ENCODE measurements at places on chromosomes 7 and 10.

GRCh38 chr7:22563621-22564241 lies 63.7 kb upstream of the STEAP1B start:
- DNase-seq, result no peak

GRCh38 chr10:74589226-74589673 lies 237.2 kb upstream of the KAT6B start:
- DNase-seq, result peak; percentile 98

GRCh38 chr7:93202594-93203250 lies 23.5 kb downstream of the HEPACAM2 start:
- no peak for DNase-seq

DNA sequence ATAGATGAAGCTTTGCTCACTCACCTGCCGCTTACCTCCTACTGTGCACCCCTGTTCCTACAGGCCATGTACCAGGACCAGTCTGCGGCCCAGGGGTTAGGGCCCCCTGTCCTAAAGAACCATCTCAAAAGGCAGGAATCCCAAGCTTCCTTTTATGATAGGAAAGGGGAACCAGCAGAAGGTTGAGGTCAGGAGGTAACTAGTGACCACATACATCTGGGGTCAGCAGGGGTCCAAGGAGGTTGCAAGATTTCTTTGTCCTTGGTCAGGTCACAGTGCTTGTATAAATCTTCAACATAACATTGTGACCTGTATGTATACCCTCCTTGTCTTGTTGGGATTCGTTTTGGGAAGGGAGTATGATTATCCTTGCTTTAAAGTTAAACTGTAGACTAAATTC lies 73.8 kb downstream of the OAT start:
- DNase-seq, result no peak

- DNase-seq, result no peak
Observed at GRCh38 chr7:18538554-18539250, 43.2 kb downstream of the HDAC9 start.

DNA sequence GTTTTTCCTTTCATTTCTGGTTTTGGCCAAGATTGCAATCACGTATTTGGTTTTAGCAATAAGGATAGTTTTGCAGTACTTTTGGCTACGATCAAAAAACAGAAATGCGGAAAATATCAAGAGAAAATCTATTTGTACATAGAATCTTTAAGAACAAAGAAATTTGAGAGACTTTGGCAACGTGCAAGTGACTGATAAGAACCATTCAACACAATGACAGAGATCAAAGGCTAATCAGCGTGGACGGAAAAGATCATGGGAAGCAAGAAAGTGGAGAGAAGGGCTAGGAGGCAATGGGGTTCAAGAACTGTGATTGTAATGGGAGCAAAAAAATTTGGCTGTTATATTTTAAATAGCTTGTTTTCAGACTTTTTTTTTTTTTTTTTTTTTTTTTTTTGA lies 16.2 kb upstream of the LRRN3 start:
- DNase-seq, result no peak
